ENCODE measurements at places on chromosomes 16 and 17.

DNA sequence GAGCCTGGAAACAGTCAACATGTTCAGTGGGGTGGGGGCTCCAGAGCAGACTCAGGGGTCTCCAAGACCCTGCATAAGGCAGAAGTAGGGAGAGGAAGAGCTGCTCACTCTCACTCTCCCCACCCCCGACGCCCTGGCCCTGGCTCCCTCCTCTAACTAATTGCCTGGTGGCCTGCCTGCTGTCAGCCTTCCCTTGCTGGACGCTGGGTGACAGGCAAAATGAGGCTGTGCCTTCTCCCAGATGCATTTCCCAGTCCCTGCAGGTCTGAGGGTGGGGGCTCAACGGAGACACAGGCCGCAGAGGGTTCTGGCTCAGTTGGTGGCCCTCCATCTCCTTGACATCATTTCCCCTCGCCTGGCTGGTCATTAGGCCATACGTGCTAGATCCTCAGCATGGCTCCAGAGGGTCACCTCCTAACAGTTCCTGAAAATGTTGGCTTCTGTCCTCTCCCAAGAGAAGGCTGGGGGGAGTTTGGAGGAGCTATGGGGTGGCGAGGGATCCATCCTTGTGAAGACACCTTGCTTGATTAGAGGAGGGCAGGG, 1.4 kb downstream of the FMNL1 start:
- DNase-seq = no peak

DNA sequence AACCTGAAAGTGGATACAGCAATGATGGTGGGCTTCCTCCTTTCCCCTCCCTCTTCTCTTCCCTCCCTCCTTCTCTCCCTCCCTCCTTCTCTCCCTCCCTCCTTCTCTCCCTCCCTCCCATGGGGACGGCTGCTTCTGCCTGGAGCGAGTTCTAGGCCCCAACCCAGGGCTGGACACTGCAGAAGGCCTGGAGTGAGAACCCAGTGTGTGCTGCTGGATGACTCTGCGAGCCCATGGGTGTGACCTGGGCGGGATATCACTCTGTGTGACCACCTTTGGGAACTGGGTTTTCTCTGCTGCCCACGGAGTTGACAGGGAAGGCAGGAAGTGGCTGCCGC, 242.6 kb upstream of the GSE1 start:
- DNase-seq = no peak

GRCh38 chr17:17403065-17403464, 73.7 kb upstream of the MED9 start:
- no peak for DNase-seq

DNA sequence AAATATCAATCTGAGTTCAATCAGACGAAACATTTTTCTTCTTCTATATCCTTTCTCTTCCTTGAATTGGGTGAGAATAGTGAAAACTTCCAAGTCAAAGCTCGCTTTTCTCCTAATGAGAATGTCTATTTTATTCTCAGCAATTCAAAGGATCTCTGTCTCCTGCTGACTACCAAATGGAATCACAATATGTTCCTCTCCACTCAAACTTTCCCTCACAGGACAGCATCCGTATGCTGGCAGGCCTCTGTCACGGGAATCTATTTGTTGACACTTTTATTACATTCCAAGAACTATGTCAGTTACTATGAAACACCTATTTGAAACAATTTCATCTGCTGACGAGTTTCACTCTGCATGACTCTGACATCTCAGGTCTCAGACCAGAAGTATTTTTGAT, 1196.6 kb downstream of the CDH11 start:
- no peak for DNase-seq

DNA sequence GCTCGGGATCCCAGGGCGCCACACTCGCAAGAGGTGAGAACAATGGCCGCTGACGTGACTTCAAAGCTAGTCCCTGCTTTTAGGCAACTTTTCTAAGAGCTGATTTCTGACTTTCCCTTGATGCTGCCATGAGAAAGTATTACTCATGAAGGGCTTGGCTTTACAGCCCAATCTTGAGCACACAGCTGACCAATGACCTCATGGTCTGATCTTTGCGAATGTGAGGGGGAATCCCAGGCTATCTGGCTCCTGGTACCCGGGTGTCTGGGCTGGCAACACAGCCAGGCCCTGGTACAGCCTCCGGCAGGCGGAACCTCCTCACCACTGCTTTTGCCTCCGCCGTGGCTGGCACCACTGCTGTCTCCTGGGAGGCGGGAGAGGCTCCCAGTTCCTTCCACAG, 17.5 kb downstream of the NDUFAF8 start:
- no peak for DNase-seq

GRCh38 chr17:10295728-10296343, 77.0 kb downstream of the MYH13 start:
- no peak for DNase-seq

- no peak for DNase-seq
These were observed 82.3 kb upstream of the CBX4 start for GRCh38 chr17:79921411-79922115.

DNA sequence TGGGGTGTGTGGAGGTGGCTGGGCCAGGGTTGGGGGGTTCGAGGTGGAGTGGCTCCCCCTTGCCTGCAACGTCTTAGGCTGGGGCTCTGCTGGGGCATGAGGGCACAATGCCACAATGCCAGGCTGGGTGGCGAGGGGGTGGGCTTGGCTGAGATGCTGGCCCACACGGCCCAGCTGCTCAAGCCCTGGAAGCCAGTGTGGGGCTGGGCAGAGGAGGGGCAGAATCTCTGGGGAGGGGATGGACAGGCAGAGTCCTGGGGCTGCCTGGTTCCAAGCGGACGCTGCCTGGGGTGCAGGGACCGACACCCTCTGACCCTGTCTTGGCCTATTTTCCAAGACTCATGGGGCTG, 37.5 kb upstream of the SSTR5 start:
- DNase-seq = no peak

GRCh38 chr16:5030251-5030870, 3.4 kb downstream of the NAGPA start:
- no peak for DNase-seq

GRCh38 chr16:55021595-55022475, 91.2 kb downstream of the IRX5 start:
- DNase-seq = no peak

DNA sequence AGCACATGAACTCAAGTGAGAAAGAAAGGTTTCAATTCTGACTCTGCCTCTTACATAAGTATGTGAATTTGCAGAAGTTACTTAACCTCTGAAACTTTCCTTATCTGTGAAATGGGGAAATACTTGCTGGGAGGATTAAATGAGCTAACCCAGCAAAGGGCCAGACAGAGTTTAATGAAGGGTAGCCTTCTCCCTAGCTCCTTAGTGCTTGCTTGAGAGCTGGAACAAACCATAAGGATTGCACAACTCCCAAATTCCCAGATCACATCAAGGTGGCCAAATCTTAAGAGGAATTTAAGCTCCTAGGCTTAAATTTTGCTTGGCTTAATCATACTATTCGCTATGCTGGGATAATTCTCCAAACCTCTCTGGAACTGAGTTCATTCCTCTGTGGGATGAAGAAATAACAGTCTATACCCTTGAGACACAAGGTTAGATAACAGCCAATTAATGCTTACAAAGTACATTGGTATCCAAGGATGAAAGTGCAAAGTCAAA, 11.8 kb upstream of the WSB1 start:
- DNase-seq = no peak

- no peak for DNase-seq
These were observed 26.9 kb upstream of the COX10 start for GRCh38 chr17:14042411-14042810.

GRCh38 chr16:30715750-30716445, 16.9 kb downstream of the SRCAP start:
- peak; percentile 27 for DNase-seq

DNA sequence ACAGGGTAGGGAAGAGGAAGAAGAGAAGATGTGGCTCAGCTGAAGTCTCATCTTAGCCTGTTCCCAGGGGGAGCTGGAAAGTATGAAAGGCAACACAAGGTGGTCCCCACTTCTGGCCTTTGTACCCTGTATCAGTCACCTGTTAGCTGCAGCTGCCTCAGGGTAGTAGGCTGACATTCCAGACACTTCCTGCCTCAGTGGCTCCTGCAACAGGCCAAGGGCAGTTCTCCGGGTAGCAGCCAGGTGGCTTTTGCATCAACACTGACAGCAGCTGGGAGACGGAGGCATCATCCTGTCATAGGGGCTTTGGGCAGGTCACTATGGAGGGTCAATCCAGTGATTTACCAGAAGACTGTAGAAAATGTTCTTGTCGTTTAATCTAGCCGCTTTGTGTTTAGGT, 124.0 kb downstream of the RGS9 start:
- no peak for DNase-seq

- DNase-seq = no peak
These were observed 588.6 kb upstream of the KIF2B start for GRCh38 chr17:53234138-53234537.

GRCh38 chr16:20729141-20729540, 12.5 kb downstream of the THUMPD1 start:
- no peak for DNase-seq

DNA sequence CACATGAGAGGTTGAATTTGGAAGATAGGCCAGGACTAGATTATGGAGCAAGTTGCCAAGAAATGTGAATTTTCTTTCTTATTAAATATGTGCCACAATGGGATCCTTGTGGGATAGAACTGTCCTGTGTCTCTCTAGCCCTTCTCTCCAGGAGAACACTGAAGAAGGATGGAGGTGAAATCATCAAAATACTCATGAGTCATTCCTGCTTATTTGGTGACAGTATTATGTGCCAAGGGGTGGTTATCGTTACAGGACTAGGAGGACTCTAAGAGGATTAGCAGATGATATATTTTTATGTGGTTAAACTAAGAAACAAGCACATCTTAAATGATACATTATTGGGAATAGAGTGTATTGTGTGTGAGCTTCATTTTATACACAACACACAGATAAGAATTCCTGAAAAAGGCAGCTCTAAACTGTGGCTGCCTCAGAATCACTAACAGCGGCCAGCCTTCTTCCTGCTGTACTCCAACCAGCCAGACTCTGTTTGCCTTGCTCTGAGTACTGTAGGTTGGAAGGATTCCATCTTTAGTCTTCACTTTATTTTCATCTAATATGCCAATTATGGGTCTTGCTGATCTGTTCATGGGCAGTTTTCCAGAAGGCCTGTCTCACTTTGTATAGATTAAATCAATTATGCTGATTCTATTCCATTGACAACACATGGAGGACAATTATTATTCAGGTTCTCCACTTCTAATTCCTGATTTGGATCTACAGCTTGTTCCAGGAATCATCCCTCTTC, 325.8 kb downstream of the ABCC12 start:
- no peak for DNase-seq

DNA sequence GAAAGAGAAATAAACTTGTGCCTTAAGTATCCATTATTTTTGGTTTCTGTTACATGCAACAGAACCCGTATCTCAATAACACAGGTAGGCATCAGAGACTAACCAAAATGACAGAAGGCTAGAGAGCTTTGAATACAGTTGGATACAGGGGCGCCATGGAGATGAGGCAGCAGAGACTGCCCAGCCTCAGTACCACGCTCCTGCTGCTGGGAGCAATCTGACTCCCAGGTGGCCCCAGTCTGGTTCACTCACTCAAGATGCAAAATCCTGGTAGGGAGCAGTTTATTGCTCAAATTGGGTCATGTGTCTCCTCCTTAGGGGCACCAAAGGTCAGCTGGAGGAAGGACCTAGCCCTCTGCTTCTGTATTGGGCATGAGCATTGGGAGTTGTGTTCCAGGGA, 218.9 kb downstream of the USP22 start:
- DNase-seq = no peak

GRCh38 chr17:12463102-12463501, 202.6 kb upstream of the MYOCD start:
- DNase-seq = no peak

DNA sequence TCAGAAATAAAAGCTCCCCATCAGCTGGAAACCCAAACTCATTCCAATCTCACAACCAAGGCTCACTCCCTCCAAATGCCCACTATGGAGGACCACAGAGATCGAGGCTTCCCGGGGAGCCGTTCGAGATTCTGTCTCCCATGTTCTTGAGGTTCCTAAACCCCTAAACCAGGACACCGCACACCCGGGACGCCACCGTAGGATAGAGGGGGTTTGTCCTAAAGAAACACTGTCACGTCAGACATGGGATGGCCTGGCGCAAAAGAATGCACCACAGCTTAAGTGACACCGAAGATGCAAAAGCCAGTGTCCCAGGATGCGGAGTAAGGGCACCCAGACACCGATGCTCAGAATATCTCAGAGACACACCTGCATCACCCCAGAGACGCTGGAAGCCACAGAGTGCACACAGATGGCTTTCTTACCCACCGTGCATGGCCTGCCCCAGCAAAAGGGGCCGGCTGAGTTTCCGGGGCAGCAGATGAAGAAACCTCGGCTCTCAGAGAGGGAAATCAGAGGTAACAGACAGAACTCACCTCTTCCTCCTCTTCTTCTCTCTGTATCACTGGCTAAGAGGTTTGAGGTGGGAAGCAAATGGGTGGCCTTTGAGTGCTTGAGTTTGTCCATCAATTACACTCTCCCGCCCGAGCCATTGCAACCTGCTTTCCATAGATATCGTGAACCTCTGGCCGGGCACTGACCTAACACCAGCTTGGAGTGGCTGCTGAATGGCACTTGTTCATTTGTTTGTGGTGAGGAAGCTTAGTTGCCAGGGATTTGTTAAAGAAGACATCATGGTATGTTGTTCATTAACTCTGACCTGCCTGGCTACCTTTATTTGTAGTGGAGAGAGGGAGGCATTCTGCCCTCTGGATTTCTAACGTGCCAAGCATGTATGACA, 65.1 kb upstream of the TNRC6C start:
- DNase-seq = no peak

GRCh38 chr17:57512691-57513090, 232.4 kb downstream of the CCDC182 start:
- no peak for DNase-seq

DNA sequence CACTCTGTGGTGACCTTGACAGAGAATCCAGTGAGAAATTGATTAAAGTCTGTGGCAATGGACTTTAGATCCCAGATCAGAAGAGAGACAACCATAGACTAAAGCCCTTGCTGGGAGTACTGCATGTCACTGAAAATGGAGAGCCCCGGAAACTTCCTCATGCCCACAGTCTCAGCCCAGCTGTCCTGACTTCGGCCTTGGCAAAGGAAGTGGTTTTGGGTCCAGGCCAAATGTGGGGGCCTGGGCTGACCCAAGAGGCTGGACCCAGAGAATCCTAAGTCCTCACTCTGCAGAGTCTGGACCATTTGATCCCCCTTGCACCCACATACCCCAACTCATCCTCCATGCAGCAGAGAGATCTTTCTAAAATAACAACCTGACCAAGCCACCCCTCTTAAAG, 4.7 kb upstream of the BEAN1 start:
- no peak for DNase-seq

DNA sequence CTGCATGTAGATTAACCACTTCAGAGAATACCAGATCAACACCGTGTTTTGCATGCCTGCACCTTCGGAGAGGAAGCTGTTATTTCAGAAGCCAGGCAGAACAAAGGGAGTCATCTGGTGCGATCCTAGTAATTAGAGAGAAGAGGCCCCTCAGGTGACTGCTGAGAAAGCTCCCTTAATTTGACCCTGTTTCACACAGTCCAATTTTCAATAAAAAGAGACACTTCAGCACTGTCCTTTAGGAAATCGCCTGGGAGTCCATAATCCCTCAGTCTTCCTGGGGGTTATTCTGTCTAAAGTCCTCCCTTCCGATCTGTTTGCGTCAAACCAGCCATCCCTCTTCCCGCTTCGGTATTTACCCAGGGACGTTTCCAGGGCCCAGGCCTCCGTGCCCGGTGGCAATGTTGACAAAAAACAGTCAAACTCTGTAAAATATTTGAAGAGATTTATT, 23.4 kb upstream of the TNRC6C start:
- no peak for DNase-seq
